ENCODE measurements at places on chromosomes 1 and 21.

GRCh38 chr1:41999884-42000283 lies 81.2 kb upstream of the HIVEP3 start:
- no peak for DNase-seq

- peak; percentile 87 for DNase-seq
These were observed 31.2 kb downstream of the SDC3 start for GRCh38 chr1:30877205-30877912.

DNA sequence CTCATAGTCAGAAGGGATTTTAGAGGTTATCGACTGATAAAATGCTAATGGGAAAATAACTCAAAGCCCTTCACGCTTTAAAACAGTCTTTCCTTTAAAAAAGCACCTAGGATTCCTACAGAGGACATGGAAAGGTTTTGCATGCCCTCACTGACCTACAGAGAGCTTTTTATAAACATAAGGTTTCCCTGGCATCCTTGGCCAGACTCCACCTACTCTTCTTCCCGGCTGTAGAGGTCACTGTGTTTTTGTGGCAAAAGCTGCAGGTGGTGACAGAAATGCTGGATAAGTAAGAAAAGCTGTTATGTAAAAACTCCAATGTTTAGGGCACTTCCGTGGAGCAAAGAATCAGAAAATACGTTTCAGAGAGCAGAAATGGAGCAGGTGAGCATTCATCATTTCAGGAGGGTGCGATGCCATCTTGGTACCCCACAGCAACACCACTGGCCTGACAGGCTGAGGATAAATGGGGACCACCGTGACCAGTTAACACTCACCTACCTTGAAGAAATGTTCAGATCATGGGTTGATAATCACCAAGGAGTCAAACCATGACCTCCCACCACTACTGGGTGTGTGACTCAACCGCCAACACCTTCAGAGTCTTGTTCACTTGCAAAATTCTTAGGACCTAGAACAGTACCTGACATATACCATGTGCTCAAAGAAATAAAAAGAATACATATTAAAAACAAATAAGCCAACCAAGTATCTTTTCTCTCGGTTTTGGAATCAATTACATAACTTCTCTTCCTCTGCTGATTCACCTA lies 46.6 kb downstream of the SSBP3 start:
- DNase-seq: no peak

GRCh38 chr1:41492341-41492848 lies 7.9 kb upstream of the EDN2 start:
- no peak for DNase-seq

DNA sequence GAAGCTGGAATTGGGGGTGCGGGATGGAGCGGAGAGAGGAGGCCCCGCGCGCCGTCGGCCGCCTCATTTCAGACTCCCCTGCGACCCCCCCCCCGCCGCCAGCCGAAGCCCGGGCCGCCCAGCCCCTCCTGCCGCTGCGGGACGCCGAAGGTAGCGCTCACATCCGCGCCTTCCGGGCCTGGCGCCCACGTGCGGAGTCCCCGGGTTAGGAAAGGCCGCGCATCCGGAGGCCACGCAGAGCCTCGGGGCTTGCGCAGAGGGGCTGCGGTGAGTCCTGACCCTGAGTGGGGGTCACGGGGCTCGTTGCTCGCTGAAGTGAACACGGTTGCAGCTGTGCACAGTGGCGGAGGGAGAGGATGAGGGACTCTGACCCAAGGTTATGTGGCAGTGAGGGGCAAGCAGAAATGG lies 552 bp upstream of the ZNF496 start:
- DNase-seq: peak; percentile 42

Measured in IMR-90 (cell line).